ENCODE measurements at places on chromosomes 2 and 18.

GRCh38 chr2:38602136-38602731, 494 bp downstream of the HNRNPLL start:
- DNase-seq, result no peak

DNA sequence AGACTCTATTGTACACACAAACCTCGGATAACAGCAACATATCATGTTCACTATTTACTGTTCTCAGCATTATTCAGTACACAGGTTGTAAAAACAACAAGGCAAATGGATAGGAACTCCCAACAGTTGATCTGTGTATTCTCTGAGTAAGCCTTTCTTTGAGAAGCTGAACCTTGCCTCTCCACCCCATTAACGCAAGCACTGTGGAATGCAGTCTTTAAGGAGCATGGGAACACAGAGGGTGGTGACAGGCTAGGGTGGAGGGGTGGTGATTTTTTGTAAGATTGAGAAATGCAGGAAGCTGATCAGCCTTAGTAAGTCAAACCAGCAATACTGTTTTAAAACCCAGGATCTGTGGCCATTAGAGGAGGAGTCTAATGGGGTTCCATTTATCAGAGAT, 19.6 kb upstream of the SERPINB11 start:
- DNase-seq, result peak; percentile 93

DNA sequence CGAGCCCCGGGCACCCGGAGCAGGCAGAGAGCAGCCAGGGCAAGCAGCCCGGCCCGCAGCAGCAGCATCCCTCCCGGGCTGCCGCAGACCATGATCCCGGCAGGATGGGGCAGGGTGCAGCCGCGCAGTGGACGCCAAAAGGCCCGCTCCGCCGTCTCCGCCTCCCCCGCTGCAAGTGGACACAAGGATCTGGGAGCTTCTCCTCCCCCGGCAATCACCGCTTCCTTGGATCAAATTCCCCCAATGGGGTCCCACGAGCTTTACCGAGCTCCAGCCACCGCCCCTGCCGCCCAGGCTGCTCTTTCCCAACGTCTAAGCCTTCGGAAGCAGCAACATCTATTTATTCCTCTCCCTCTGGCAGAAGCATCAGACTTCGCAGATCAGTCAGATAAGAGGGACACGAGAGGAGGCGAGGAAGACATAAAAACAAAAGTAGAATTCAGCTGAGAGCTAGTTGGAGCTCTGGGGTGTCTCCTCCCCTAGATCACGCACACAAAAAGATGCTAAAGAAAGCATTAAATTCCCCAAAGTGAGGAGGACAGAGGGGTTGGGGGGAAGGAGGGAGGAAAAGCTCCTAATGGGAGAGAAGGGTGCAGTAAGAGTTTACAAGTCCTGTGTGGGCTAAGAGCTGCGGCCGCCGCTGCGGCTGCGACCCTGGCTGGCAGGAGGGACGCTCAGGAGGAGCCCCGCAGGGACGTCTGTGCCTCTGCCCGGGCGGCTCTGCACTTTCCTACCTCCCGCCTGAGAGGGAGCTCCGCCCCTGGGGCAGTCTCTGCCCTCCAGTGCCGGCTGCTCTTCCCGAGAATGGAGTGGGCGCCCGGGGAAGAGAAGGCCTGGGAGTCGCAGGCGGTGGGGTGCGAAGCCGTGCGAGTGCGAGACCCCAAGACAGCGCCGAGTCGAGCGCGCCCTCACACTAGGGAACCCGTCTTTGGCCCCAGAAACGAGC, at the start of gene FRZB:
Gene FRZB (minus strand): TSS at position 177 of the 946 bp plus-strand sequence. CDS start 85 bp downstream, at position 92.
- DNase-seq, result no peak

GRCh38 chr18:63185984-63186383, 133.6 kb downstream of the BCL2 start:
- no peak for DNase-seq

- no peak for DNase-seq
Observed at GRCh38 chr18:49905771-49906170, 92.4 kb upstream of the ACAA2 start.

DNA sequence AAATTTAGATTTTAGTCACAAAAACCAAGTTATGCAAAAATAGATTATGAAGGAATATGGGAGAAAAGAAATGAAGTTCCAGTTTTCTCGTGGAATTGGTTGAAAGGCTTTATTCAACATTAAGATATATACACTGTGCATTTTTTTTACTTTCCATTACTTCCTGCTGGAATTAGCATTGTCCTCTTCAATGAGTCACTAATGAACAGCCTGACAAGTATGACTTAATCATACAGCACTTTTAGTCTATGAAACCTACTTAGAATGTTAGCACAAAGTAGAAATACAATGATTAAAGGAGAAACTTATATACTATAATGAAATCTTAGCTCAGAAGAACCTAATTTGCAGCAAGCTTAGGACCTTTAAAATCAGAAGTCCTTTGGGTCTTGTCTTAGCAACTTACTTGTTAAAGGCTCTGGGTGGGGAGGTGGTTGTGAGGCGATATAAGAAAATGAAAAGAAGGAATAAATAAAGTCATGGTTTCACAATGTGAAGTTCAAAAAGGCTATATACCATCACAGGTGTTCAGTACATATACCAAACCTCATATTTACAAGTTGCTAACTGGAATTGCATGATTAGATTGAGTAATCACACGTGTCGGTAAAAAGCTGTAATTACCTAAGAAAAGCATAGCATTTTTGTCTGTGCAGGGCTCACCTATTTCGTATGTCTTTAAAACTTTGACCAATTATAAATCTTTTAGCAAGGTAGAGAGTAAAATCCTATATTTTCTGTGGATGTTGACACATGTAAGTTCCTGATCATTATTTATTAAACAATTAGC, 236.8 kb downstream of the CAMKMT start:
- peak; percentile 26 for DNase-seq

- no peak for DNase-seq
Observed at GRCh38 chr2:134919341-134920210, 954 bp downstream of the CCNT2 start.

GRCh38 chr2:196544906-196545433, 94.5 kb upstream of the CCDC150 start:
- DNase-seq, result peak; percentile 6

GRCh38 chr18:51066273-51066672, 36.3 kb downstream of the SMAD4 start:
- no peak for DNase-seq

DNA sequence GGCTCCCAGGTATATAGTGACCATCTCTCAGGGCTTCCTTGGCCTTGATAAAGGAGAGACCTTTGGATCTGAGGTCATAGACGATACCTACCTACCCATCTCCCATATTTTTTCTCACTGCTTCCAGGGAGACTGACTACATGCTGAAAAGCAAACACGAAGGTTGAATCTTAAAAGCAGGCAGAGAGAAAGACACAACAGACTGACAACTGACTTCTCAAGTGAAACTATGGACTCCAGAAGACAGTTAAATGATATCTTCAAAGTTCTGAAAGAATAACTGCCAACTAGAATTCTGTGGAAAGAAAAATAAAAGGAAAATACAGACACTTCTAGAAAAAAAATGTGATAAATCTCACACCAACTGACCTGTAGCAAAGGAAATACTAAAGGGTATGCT, 76.5 kb upstream of the HAAO start:
- no peak for DNase-seq

- DNase-seq, result no peak
Observed at GRCh38 chr2:85106489-85107180, 26.6 kb upstream of the TCF7L1 start.

DNA sequence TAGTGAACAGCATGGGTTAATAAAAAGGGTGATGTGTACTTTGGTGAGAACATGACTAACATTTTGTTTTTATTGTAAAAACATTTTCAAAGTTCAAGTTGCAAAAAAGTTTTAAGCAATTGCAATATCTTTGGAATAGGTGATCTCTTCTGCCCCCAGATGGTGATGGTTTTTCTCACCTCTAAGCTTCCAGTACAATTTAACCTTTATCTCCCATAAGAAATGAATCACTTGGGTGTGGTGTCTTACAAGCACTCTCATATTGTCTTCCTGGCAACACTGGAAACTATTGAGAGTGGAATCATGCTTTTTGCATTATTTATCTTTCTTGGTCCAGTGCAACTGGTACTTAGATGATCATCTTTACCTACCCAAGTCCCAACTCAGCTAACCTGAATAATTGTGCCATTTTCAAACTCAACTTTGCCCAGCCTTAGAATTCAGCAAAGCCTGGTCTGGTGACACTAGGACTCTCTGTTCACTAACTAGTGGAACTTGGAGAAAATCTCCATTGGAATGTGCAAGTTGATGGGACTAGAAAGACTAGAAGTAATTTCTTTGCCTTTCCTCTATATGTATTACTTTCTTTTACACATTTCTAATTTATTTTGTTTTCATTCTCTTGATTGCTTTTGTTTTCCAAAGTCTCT, 964.7 kb upstream of the ZEB2 start:
- DNase-seq, result peak; percentile 32

DNA sequence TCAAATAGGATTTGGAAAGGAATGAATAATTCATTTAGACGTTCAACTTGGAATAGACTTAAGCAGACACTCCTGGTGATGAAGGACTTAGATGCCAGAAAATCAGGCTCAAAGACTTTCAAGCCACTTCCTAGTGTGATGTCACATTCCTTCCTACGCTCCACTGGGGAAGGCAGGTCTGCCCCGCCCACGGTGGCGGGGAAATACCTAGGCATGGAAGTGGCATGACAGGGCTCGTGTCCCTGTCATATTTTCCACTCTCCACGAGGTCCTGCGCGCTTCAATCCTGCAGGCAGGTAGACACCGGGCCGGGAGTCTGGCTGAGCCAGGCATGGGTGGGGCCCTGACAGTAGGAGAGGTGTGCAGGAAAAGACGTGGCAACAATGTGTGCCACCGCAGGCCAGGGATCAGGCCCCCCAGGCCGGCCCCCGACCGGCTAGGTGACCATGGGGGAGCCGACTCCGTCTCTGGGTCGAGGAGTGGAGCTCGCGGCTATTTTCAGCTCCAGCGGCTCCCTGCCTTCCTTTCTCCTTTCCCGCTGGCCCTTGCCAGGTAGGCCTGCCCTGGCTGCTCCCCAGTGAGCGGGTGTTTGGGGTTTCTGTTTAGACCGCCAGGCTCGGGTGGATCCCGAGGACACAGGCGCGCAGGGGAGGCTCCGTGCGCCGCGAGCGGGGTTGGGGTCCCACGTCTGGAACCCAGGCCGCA, at the start of gene IL1RL2:
Gene IL1RL2 (plus strand): TSS at position 233 of the 705 bp plus-strand sequence. CDS start 845 bp downstream, outside the sequence.
- DNase-seq, result no peak
